Upper lobe of left lung (tissue), 6 donors: ENCODE measurements at places on chromosomes 1 and 21. TPM values are rescaled to one million over a fixed set of nuclear protein-coding genes. Genes with fewer than 3 reads are reported as not detected.

DNA sequence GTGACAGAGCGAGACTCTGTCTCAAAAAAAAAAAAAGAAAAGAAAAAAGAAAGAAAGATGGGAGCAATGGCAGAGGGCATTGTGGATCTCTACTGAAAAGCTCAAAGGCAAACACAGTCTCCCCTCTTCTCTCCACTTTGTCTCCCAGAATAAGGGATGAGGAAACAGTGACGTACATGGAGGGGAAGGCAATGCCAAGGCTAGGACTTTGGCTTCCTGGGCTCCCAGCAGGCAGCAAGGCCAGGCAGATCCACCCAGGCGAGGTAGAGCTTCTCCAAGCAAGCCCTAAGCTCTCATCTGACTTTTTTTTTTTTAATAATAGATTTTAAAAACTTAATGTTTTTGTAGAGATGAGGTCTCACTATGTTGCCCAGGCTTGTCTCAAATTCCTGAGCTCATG lies 4.6 kb downstream of the ARHGEF2 start:
- no peak for DNase-seq

DNA sequence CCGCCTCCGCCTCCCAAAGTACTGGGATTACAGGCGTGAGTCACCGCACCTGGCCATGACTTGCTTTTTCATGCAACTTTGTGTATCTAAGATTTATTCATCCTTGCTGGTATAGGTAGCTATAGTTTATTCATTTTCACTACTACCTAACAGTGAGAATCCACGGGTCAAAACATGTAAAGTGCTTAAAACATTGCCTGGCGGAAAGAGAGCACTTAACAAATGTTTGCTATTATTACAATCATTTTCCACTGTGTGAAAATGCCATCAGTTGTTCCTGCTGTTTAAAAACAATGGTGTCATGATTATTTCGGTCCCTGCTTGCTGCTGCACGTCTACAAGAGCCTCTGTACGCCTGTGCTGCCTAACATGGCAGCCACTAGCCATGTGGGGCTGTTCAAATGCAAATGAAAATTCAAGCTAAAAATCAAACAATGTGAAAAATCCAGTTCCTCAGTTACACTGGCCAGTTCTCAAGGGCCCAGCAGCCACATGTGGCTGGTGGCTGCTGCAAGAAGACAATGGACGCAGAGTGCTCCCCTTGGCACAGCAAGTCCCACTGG lies 65.1 kb downstream of the CLSTN1 start:
- DNase-seq, result no peak

GRCh38 chr1:18021242-18021641 lies 86.4 kb upstream of the IGSF21 start:
- no peak for DNase-seq

DNA sequence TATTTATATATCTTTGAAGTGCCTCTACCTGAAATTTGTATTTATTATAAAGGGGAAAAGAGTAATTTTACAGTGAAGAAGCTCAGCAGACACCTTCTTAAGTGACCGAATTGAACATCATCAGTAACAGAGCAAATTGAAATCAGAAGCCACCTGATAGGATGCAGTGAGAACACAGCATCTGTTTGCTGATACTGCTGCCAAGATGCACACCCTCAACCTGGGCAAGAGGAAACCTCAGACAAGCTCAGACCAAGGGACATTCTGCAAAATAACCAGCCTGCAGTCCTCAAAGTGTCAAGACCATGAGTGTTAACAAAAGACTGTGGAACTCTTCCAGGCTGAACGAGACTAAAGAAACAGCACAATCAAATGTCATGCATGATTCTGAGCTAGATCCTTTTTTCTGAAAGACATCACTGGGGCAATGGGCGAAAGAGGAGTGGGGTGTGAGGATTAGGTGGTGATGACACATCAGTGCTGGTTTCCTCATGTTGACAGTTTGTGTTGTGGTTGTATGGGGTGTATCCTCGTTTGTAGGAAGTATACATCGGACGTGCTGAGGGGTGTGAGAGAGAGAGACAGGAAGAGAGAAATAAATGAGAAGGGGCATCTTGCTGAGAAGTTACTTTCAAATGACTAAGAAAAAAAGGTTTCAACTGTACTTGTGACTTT lies 103.7 kb downstream of the ABCA4 start:
- DNase-seq, result no peak

DNA sequence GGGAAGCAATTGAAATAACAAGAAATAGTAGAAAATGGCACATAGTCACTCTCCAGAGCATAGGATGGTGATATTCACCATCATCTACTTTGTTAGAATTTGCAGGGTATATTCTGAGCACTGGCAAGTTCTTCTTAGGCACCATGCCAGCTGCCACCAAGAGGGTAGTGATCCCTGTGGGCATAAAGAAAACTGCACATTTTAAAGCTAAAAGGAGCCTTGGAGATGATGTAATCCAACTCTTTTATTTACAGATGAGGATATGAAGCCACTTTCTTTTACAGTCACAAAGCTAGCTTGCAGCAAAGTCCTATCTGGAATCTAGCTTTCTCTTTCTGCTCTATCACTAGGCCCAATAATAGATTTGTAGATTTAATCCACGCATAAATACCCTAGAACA lies 69.0 kb downstream of the PTGER3 start:
- DNase-seq, result no peak

The LYSMD1 gene
- total RNA-seq, result 2.2 TPM
